ENCODE measurements at places on chromosomes 2 and 18.

DNA sequence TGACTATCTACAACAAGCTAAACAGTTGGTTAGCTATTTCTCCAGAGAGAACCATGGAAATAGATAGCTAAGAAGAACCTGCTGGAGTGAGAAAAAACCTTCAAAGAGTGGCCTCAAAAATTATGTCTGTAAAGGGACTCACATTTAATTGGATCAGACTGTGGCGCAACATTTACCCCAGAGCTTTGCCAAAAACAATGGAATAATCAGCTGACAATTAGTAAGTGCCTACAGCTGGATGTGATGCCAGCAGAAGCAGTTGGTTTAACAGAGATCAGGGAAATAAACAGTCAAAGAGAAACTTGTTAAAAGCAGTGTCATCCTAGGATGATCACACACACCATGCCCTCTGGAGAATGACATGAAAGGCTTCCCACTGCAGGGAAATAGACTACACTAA, 310.7 kb downstream of the CLIP4 start:
- DNase-seq: no peak

DNA sequence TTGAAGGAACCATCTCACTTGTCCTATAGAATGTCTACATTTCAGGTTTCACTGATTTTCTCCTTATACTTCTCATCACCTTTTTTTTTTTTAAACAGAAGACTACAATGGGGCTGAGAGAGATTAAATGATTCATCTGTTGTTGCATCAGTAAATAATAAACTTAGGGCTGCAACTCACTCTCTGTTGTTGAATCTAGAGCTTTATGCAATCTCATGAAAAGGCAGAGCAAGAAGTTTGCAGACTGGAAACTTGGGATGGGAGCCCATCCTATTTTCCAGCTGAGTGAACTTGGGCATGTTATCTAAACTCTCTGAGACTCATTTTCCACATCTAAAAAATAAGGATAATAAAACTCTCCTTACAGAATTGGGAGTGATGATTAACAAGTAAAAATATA, 58.4 kb downstream of the PDE1A start:
- DNase-seq: no peak

DNA sequence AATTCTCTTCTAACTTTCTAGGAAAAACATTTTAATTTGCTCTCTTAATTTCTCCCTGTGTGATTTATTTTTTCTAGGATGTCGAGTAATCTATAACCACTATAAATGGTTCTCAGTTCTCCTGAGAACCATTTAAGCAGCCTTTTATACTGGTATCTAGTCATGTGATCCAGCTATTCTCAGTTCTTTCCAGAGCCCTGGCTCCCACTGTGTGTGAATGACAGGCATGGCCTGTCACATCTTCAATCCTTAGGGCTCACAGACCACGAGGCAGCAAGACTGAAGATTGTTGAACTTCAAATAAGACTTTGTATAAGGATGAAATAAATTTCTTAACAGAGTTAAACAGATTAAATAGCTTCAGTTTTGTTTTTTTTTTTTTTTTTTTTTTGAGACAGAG, 219.4 kb downstream of the HNMT start:
- no peak for DNase-seq

GRCh38 chr2:165544897-165545296, 75.4 kb downstream of the CSRNP3 start:
- no peak for DNase-seq

DNA sequence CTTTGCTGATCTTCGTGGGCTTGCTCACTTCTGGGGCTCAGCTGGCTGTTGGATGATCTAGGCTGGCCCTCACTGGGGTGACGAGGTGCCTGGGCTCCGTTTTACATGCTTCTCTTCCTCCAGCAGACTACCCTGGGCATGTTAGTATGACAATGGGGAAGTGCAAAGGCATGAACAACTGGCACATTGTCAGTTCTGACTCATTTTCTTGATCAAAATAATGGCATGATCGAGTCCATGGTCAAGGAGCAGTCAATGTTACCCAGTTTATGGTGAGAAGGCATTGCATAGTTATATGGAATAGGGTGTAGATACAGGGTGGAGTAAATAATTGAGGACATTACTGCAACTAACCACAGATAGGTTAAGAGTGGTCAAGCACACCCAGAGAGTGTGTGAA, 10.0 kb upstream of the UPP2 start:
- no peak for DNase-seq

DNA sequence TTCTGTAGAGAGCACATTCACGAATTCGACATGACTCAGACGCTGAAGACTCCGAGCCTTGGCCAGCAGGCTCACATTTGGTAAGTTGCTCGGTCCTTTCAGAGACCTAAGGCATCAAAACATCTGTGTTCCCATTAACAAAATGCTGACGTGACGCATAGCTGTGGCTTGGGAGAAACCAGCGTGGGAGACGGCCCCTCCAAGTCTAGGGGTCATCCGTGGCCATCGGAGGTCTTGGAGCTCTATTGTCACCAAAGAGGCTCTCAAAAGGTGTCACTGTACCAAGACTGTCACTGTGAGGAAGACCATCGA, 14.9 kb downstream of the FBLN7 start:
- no peak for DNase-seq
